Activated naive CD8-positive, alpha-beta T cell treated with anti-CD3 and anti-CD28 coated beads, Interleukin-2, amount 50 U/mL, for 16 hours (primary cell): ENCODE measurements at places on chromosomes 2 and 18.

- no peak for DNase-seq
Observed at GRCh38 chr2:134220344-134220974, 33.4 kb upstream of the MGAT5 start.

- DNase-seq: no peak
Observed at GRCh38 chr2:152566728-152567069, 150.6 kb downstream of the PRPF40A start.

DNA sequence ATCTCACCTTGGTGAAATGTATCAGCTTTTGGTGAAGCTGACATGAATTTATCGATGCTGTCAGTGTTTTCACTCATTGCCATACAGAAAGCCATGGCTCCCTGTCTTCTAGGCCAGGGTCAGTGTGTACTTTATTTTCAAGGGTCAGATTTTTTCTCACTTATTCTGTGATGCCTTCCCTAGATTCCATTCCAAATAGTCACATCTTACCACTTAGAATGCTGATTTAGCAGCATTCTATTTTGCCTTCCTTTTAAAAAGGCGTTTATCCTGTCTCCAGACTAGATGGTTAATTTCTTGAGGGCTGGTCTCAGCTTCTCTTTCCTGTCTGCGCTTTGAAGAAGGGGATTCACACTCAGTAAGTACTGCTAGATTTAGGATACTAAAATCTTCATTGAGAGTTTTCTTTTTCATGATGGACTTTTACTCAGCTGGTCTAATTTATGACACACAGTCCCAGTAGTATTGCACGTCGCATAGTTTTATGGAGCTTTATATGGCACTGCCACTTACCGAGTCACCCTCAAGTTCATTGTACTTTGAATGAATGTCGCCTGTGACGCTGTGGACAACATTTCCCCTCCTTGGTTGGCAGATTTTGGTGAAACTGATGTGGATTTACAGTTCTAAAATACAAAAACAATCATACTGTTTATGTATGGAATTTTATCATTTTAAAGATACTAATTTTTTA is 194.0 kb downstream of the ZNF407 start:
- no peak for DNase-seq

- DNase-seq: no peak
Observed at GRCh38 chr18:59700535-59700967, 3.3 kb upstream of the CCBE1 start.

GRCh38 chr2:232483923-232484627 is 3.6 kb downstream of the ECEL1 start:
- DNase-seq: no peak

DNA sequence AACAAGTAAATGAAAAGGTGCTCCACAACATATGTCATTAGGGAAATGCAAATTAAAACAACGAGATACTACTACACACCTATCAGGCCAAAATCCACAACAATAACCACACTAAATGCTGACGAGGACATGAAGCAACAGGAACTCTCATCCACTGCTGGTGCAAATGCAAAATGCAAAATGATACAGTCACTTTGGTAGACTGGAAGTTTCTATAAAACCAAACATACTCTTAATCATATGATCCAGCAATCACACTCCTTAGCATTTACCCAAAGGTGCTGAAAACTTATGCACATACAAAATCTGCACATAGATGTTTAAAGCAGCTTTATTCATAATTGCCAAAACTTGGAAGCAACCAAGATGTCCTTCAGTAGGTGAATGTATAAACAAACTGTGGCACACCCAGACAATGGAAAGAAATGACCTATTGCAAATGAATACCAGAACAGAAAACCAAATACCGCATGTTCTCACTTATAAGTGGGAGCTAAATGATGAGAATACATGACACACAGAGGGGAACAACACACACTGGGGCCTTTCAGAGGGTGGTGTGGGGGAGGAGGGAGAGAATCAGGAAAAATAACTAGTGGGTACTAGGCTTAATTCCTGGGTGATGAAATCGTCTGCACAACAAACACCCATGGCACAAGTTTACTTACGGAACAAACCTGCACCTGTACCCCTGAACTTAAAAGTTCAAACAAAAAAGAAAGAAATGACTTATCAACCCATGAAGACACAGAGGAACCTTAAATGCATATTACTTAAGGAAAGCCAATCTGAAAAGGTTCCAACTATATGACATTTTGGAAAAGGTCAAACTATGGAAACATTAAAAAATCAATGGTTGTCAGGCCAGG is 80.4 kb downstream of the ASXL2 start:
- no peak for DNase-seq

GRCh38 chr2:121293450-121294325 is 8.7 kb upstream of the TFCP2L1 start:
- DNase-seq: no peak

- DNase-seq: no peak
Observed at GRCh38 chr2:241505086-241505780, 3.2 kb downstream of the STK25 start.

DNA sequence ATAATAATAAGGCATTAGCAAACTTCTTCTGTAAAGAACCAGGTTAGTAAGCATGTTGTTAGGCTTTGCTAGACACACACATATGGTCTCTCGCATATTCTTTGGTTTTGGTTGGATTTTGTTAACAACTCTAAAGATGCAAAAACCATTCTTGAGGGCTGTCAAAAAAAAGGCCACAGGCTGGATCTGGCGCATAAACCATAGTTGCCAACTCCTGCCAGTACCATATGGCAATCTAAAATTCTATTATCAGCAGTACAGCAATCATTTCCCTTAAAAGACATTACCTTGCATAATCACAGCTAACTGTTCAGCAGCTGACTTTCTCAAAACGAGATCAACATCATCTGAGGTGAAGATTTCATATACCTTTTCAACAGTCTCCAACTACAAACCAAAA is 63.5 kb downstream of the RTTN start:
- no peak for DNase-seq

DNA sequence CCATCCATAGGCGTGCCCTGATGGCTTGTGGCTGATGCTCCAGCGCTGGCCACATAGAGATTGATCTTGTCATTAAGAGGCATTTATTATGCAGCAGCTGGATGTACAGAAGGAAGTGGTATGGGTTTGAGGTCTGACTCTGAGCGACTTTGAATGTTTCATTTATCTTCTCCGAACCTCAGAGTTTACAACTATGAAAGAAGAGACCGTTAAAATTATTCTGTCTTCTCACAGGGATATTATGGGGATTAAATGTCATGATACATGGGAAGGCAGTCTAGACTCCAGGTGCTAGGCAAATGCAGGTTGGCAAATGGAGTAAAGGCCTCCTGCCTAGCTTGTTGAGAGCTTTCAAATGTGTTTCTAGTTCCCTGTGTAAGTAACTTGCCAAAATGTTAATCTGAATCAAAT is 30.3 kb downstream of the MOGAT1 start:
- DNase-seq: no peak

DNA sequence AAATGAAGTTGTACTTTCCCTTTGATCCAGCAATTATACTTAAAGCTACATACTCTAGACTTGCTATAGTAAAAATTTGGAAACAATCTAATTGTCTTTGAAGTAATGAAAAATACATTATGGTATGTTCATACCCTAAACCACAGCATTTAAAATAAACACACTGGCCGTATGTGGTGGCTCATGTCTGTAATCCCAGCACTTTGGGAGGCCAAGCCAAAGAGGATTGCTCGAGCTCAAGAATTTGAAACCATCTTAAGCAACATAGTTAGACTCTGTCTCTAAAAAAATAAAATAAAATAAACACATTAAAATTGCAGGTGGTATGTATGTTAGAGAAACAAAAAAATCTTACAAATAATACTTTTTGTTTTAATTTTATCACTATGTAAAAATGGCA is 208.1 kb upstream of the KLHL14 start:
- no peak for DNase-seq
